Mesendoderm (in vitro differentiated cells): ENCODE measurements at places on chromosomes 13 and 19.

DNA sequence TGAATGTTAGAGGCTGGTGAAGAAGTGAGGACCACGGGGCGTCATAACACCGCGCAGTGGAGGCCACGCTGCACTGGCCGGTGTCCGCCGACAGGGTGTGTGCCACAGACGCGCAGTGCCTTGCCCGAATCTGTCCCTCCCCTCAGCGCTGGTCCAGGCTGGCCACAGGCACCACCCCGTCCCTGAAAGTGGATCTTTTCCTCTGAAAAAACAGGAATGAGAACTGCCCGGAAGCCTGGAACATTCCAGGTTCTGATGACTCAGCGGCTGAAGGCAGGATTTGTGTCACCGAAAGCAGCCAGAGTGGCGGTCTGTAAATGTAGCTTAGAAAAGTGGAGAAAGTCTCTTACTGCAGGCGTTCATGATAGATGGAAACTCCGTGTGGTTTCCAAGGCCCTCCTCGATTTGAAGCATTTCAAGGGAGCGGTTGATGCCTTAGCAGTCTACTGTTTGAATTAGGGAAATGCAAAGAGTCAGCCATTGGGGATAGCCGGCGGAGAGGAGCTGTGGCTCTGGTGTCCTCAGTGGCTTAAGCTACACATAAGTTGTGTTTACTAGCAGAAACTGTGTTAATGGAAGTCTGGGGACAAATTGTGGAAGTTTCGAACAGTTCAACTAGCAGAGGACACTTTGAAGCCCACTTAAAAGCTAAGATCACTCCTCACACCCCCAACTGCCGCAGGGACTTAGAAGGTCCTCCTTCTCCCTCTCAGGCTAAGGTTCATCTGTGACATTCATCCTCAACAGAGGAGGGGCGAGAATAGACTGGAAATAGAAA lies 70.8 kb downstream of the NUFIP1 start:
- peaks cover 4% of the 10 kb centered on the region for H3K4me1 ChIP-seq
- peak overlapping the region; percentile 67 for H3K4me3 ChIP-seq
- no peaks in the 10 kb centered on the region for H3K27me3 ChIP-seq
- H3K36me3 ChIP-seq, result no peaks in the 10 kb centered on the region

GRCh38 chr13:101416181-101417042 lies at the start of gene NALCN:
NALCN (minus strand) TSS chr13:101416508; CDS start chr13:101399126, 17,382 bp downstream.
- peak; percentile 18 for DNase-seq
- H3K36me3 ChIP-seq, result no peaks in the 10 kb centered on the region
- peak within 1 kb of the TSS; percentile 18 for H3K4me3 ChIP-seq
- peaks cover 9% of the 10 kb centered on the region for H3K27me3 ChIP-seq
- H3K4me1 ChIP-seq, result no peaks in the 10 kb centered on the region

- no peaks in the 10 kb centered on the region for H3K27me3 ChIP-seq
- H3K36me3 ChIP-seq, result peaks cover 47% of the 10 kb centered on the region
- no peak overlapping the region for H3K4me3 ChIP-seq
- H3K4me1 ChIP-seq, result no peaks in the 10 kb centered on the region
- H3K27ac ChIP-seq, result no peak overlapping the region
- DNase-seq, result no peak
Measured at GRCh38 chr19:50040967-50041366, 15.2 kb downstream of the ZNF473 start.

GRCh38 chr13:72194523-72194922 lies 327.5 kb upstream of the DACH1 start:
- H3K36me3 ChIP-seq, result no peaks in the 10 kb centered on the region
- no peak overlapping the region for H3K4me3 ChIP-seq
- no peaks in the 10 kb centered on the region for H3K4me1 ChIP-seq

DNA sequence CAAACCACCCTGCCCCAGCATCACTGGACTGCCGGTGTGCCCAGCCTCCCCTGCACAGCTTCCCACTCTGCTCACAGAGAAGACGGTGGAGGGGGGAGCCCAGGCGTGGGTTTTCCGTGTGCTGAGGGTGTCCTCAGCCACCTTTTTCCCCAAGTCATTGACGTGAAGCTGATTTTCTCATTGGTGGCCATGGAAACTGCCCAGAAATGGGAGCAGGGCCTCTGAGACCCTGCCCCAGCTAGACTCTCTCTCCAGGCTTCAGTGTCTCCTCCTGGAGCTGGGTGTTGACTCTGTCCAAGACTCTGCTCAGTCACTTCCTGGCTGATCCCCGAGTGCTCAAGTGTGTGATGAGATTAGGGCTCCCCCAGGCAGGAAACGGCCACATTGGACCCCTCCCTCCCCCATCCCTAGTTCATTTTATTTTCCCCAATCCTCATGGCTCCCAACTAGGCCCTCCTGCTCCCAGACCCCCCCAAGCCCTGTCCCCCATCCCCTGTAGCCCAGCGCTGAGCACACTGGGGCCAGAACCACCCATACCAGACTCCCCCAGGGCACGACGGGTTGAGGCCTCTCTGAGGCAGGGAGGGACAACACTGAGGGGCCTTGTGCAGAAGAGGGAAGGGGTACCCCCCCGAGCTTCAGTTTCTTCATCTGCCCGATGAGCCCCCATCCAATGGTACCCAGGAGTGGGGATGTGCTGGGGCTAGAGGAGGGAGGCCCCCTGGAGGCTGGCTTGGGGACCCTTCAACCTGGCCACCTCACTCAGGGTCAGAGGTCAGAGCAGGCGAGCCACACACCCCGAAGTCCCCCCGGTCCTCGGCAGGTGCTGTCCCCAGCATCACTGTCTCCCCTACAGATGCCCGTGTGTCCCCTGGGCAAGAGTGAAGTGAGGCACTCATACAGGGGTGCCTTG lies 1.2 kb upstream of the F2RL3 start:
- H3K27me3 ChIP-seq, result no peaks in the 10 kb centered on the region
- no peak for DNase-seq
- no peaks in the 10 kb centered on the region for H3K36me3 ChIP-seq
- H3K27ac ChIP-seq, result no peak overlapping the region
- H3K4me3 ChIP-seq, result no peak overlapping the region

GRCh38 chr19:21850656-21851255 lies 14.8 kb upstream of the ZNF43 start:
- H3K4me3 ChIP-seq, result peak overlapping the region; percentile 92
- H3K27me3 ChIP-seq, result no peaks in the 10 kb centered on the region
- H3K36me3 ChIP-seq, result peaks cover 15% of the 10 kb centered on the region

DNA sequence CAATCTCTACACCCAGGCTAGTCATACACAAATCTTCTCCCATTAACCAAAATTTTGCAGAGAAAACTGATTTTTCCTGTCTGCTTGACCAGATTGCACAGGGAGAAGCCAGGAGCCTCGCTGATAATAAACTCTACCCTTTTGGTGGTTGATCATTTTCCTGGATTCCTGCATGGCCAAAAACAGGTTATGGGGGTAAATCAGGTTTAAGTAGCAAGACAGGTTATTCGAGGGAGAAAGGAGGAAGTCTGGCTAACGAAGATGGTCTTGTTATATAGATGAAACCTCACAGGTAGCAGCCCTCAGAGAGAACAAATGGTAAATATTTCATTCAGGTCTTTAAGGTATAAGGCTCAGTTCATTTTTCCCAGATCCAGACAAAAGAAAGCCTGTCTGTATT lies 16.0 kb upstream of the CEACAM6 start:
- no peaks in the 10 kb centered on the region for H3K4me1 ChIP-seq
- H3K27ac ChIP-seq, result no peak overlapping the region
- H3K4me3 ChIP-seq, result no peak overlapping the region
- no peaks in the 10 kb centered on the region for H3K27me3 ChIP-seq
- DNase-seq, result no peak
- H3K36me3 ChIP-seq, result no peaks in the 10 kb centered on the region

- no peak for DNase-seq
- no peaks in the 10 kb centered on the region for H3K27me3 ChIP-seq
- no peaks in the 10 kb centered on the region for H3K4me1 ChIP-seq
- no peak overlapping the region for H3K27ac ChIP-seq
- no peaks in the 10 kb centered on the region for H3K36me3 ChIP-seq
Measured at GRCh38 chr19:45939792-45940514, 25.4 kb upstream of the NANOS2 start.

DNA sequence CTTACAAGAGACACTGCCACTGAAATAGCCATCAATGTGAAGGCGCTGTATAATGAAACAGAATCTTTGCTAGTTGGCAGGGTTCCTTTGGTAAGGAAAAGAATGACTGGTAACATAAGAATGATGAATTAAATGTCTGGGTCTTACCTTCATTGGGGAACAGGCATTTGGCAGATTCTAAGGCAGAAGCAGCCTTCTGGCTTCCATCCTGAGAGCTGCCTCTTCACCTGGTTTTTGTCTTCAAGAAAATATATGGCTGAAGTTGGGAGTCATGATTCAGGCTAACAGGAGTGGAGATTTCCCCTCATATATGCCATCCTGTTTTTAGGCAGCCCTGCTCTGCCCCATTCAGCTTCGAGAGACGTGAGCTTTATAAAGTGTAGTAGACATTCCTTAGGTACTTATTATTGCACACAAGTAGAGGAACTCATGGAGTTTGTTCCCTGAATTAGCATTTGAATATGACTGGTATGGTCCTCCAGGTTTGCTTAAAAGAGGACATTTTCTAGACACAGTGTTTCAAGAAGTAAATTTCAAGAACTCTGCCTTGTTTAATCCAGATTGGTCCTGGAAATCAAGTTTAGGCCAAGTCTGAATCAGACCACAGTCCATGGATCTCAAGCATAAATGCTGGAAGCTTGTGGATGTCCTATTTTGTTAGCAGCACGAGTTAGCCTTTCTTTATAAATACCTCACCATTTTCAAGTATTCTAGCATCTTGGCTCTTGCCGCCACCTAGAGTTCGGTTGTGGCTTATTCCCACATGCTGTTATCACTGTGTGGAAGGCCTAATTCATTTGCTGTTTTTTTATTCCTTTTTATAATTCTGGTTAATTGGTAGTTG lies 56.2 kb upstream of the AKAP11 start:
- H3K36me3 ChIP-seq, result no peaks in the 10 kb centered on the region
- H3K27ac ChIP-seq, result no peak overlapping the region
- H3K4me1 ChIP-seq, result no peaks in the 10 kb centered on the region
- H3K27me3 ChIP-seq, result no peaks in the 10 kb centered on the region
- H3K4me3 ChIP-seq, result no peak overlapping the region
- DNase-seq, result peak; percentile 57

DNA sequence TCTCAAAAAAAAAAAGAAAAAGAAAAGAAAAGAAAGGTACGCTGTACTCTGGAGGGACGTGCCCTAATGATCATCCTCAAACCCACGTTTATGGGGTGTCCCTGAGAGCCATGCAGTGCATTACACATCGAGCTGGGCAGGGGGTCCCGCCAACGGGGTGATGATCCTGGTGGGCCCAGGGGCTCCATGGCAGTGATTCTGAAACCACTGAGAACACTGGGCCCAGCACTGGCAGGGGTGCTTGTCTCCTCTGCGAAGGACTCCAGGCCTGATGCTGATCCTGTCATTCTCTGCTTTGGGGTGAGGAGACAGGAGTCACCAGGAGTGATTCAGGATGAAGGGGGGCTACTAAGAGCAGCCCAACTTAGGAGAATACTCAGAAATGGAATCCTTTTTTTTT lies 18.7 kb downstream of the MOB3A start:
- no peaks in the 10 kb centered on the region for H3K27me3 ChIP-seq
- no peaks in the 10 kb centered on the region for H3K4me1 ChIP-seq
- no peak overlapping the region for H3K4me3 ChIP-seq
- DNase-seq, result no peak
- H3K27ac ChIP-seq, result no peak overlapping the region
- H3K36me3 ChIP-seq, result no peaks in the 10 kb centered on the region

DNA sequence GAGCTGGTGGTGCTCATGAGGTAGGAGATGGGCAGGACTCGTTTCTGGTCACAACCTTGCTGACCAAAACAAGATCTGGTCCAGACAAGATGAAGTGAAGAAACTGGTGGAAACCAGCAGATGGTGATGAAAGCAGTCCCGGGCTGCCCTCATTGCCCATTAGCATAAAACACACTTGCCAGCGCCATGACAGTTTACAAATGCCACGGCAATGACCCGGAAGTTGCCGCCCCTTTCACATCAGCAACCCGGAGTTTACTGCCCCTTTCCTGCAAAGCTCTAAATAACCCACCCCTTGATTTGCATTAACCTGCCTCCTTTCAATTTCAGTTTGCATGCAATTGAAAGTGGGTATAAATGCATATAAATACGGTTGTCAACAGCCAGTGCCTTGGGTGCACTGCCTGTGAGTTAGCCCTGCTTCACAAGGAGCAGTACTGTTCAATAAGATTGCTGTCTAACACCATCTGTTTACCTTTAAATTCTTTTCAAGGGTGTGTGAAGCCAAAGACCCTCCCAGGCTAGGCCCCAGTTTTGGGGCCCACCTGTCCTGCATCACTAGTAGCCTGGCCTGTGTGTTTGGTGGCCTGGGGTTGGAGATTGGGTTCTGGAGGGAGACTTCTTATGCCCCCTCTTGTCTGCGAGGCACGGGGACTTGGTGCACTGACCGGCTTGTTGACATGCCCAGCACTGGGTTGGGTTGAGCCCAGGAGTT lies 38.8 kb downstream of the CHST8 start:
- no peak for DNase-seq
- H3K36me3 ChIP-seq, result no peaks in the 10 kb centered on the region
- no peak overlapping the region for H3K4me3 ChIP-seq
- H3K4me1 ChIP-seq, result no peaks in the 10 kb centered on the region
- no peak overlapping the region for H3K27ac ChIP-seq

- peak overlapping the region; percentile 37 for H3K27ac ChIP-seq
- H3K4me1 ChIP-seq, result peaks cover 2% of the 10 kb centered on the region
- H3K4me3 ChIP-seq, result peak overlapping the region; percentile 99
- H3K27me3 ChIP-seq, result no peaks in the 10 kb centered on the region
- H3K36me3 ChIP-seq, result peaks cover 18% of the 10 kb centered on the region
Measured at GRCh38 chr19:12938779-12939601, 581 bp downstream of the CALR start.

GRCh38 chr19:7006135-7006704 lies 15.0 kb downstream of the MBD3L2B start:
- H3K27ac ChIP-seq, result no peak overlapping the region
- H3K4me1 ChIP-seq, result no peaks in the 10 kb centered on the region
- H3K4me3 ChIP-seq, result no peak overlapping the region
- H3K36me3 ChIP-seq, result no peaks in the 10 kb centered on the region

DNA sequence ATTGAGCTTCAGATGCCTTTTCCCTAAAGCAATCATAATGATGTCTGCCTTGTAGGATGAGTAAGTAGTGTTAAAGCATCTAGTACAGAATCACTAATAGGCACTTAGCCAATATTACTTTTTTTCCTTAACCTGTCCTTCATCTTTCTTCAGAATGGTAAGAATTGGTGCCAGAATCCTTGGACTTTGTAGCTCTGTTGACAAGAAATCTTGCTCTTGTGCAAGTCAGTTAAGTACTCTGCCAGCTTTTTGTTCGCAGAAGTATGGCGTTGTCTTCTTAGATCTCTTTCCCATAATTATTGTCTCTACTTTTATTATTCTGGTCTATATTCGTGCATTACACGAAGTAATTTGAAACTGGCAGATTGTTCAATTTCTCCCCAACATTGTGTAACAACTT lies 554.5 kb downstream of the PCDH9 start:
- no peaks in the 10 kb centered on the region for H3K36me3 ChIP-seq
- DNase-seq, result no peak
- no peak overlapping the region for H3K27ac ChIP-seq
- H3K27me3 ChIP-seq, result no peaks in the 10 kb centered on the region
- H3K4me1 ChIP-seq, result no peaks in the 10 kb centered on the region

GRCh38 chr13:75960538-75960994 lies 324.4 kb downstream of the LMO7 start:
- no peaks in the 10 kb centered on the region for H3K4me1 ChIP-seq
- no peaks in the 10 kb centered on the region for H3K27me3 ChIP-seq
- no peak for DNase-seq
